T47D (cell line): ENCODE measurements at places on chromosomes 5 and 9.
A peak's percentile ranks its signal among the peaks of the same experiment; 100 is the strongest.

DNA sequence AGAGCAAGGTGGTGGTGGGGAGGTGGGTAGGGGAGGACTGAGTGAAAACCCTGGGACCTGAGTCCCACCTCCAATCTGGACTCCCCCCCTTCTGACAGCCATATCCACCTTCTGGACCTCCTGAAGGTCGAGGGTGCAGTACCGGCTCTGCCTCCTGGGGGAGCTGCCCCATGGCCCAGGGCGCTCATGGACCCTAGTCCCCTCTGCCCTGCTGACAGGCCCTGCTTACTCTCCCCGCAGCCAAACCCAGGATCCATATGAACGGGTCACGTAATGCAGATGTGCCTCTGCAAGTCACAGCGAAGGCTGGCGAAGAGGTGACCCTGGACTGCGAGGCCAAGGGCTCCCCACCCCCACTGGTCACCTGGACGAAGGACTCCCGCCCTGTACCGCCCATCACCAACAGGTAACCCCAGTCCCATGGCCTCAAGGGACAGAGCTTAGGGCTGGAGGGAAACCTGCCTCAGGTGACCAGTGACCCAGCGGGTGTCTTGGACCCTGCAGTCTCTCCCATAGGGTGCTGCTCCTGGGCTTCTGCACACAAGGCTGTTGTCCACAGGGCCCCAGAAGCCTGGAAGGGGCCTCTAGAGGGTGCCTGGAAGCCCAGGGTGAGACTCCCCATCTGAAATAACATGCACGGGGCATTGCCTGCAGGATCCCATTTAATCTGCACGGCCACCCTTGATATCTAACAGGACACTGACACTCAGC lies 61.7 kb downstream of the HMCN2 start:
- DNase-seq, result no peak

DNA sequence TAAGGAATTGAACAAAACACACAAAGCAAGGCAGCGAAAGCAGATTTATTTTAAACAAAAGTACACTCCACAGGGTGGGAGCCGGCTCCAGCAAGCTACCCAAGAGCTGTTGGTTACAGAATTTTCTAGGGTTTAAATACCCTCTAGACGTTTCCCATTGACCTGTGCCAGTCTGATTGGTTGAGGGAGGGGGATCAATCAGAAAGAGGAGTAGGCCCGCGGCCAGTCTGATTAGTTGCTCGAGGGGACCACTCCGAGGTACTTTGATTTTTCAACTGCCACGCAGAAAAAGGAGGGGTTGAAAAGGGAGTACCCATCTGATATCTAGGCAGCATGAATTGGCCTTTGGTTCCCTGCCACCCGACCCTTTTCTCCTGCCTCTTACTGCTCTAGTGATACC lies 998 bp downstream of the SRP19 start:
- no peak for DNase-seq

- DNase-seq, result peak; percentile 72
These were observed 3.9 kb upstream of the ADCY2 start for GRCh38 chr5:7391814-7392692.

DNA sequence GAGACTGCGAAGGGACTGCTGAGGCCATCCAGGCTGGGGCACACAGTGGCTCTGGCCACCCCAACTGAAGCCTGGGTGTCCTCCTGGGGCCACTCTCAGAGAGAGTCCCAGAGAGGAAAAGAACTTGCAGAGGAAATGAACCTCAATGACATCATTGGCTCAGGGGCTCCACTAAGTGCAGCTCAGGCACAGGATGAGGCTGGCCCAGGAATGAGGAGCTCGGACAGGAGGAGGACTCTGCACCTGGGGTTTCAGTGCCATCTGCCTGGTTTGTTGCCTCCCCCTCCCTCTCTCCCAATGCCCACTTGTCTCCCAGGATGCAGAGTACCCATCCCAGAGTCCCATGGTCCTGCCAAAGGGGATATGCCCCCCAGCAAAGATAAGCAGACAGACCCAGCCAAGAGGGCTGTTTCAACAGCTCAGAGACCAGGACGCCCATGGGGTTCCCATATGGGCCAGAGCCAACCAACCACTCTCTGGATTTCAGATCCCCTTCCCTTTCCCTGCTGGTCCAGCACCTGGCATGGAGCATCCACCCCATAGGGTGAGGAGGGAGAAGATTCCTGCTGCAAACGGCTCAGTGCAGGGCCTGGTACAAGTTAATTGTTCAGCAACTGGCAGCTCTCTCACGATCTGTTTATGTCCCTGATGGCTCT lies 26.9 kb upstream of the OLFM1 start:
- DNase-seq, result no peak

- no peak for DNase-seq
These were observed 62.9 kb downstream of the IRX2 start for GRCh38 chr5:2688586-2688985.

DNA sequence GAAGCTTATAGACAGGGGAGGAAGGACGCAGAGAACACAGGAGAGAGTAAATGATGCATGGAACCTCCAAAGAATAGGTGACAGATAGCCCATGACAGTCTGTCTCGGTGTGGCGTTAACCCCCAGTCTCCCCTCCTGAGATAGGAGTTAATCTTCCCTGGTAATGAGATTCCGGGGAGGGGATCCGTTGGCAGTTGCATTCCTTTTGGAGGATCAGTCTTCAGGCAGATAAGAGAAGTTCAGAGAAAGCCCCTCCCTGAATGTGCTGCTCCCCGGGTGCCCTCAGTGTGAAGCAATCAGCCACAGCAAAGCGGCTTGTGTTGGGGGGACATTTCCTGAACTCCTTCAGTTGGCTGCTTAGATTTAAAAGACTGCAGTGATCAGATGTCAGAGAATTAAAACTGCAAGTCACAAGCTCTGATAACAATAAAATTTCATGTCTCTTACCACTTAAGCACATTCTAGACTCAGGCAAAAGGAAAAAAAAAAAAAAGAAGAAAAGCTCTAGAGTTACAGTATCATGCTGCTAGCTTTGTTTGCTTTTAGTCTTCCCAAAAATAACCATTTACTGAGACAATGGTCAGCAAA lies 121.1 kb downstream of the EGFLAM start:
- DNase-seq, result no peak

GRCh38 chr5:18119156-18119785 lies 485.0 kb downstream of the TAF11L14 start:
- DNase-seq, result no peak

DNA sequence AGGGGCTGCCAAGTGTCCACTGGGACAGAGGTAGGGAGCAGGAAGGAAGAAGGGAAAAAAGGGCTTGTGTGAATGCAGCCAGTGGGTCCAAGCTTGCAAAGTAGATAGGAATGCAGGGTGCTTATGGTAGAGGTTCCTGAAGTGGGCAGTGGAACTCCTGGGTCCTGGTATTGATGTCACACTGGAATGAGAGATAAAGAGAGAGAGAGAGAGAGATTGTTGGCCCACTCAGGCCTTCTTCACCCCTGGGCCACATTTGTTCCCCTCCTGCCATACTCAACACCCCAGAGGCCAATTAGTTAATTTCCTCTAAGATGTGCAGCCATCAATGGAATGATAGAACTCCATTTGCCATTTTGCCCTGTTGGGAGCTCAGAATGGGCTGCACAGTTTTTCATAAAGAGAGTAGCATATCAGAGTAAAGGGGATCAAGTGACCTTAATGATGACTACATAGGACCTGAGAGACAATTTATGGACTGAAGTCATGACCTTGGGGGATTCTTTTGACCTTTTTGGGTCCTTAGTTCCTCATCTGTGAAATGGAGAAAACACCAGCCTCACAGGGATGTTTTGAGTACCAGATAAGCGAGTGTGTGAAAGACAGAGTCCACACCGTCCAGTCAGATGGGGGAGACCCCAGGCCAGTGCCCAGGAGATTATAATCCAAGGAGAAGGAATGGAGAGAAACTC lies 52.9 kb downstream of the PPARGC1B start:
- no peak for DNase-seq

GRCh38 chr5:44795496-44795895 lies 13.3 kb upstream of the MRPS30 start:
- no peak for DNase-seq

GRCh38 chr9:92736563-92737215 lies 27.9 kb downstream of the BICD2 start:
- DNase-seq, result no peak

DNA sequence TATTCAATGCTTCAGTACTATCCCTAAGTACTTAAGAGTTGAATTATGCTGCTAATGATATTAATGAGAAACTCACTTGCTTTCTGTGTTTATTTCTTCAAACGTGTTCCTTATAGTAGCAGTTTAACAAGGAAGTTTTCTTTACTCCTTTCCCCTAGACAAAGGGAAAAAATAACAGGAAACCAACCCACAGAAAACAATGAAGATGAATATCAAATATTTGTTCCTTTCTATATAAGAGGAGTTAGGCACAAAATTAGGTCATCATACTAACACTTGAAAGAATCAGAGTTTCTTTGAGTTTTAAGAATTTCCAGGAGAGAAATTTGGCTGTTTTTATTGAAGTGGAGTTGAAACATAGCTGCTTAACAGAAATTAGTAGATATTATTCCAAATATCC lies 15.4 kb upstream of the OCLN start:
- DNase-seq, result no peak

GRCh38 chr5:114953565-114953964 lies 216.1 kb downstream of the TRIM36 start:
- no peak for DNase-seq

DNA sequence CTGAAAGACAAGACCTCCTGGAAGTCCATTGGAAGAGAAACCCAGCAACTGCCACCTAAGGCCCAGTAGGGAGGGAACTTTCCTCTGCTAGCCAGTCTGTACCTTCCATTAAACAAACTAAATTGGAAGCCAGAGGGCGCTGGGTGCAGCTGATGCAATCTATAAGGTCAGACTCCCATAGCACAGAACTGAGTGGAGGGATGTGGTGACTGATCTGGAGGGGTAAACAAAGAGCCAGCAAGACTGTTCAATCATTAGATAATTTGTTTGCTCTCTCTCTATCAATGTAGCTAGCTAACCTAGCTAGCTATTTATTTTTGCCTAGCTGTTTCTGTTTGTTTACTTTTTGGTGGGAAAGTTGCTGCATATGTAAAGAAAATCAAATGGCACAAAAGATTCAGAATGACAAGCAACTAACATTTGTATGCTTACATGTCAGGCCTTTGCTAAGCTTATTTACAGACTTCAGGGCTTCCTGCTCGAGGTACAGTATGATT lies 291.8 kb upstream of the DAB2 start:
- peak; percentile 48 for DNase-seq

DNA sequence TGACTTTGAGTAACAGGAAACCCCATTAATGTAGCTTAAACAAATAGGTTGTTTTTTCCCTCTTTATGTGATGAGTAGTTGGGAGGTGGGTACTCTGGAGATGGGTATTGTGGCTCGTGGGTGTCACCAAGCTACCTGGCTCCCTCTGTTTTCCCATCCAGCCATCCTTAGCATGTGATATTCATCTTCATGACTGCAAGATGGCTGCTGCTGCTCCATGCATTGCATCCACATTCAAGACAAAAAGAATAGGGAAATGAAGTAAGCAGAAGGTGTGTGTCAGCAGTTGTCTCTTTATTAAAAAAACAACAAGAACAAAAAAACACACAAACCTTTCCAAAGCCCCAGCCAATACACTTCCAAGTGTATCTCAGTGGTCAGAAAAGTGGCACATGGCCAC lies 6.5 kb upstream of the ARHGAP26 start:
- DNase-seq, result no peak

DNA sequence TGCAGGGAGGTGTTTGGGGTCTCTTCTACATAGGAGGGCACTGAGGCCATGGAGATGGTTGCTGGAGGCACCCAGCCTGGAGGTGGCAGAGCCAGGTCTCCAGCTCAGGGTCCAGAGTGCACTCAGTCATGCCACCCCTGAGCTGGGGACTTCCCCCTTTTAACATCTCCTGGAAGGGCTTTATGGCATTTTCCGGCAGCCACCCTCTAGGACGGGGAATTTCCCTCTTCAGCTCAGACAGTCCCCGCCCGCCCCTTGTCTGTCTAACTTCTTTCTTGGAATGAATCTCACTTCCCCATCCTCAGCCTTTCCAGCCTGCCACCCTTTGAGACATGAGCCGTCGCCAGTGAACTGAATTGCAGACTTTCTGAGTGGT lies 49.9 kb downstream of the COL15A1 start:
- DNase-seq, result no peak

DNA sequence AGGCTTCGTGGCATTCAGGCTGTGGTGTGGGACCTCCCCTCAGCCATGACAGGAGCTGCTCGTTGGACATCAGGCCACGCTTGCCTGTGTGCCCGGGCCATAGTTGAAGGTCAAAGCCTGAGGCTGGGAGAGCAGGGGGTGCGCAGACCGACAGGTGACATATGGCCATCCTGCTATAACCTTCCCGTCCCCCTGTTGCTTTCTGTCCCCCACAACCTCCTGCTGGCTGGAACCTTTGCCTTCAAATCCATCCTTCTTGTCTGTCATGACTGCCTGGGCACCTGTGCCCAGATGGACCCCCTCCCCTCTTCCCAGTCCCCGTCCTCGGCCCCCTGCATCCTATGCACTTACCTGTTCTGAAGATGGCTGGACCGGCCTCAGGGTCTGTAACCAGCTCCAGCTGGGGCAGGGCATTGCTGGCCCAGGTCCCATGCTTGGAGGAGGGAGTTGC lies 83.2 kb downstream of the WNK2 start:
- no peak for DNase-seq

GRCh38 chr9:99351647-99352046 lies 129.6 kb downstream of the SEC61B start:
- DNase-seq, result no peak

DNA sequence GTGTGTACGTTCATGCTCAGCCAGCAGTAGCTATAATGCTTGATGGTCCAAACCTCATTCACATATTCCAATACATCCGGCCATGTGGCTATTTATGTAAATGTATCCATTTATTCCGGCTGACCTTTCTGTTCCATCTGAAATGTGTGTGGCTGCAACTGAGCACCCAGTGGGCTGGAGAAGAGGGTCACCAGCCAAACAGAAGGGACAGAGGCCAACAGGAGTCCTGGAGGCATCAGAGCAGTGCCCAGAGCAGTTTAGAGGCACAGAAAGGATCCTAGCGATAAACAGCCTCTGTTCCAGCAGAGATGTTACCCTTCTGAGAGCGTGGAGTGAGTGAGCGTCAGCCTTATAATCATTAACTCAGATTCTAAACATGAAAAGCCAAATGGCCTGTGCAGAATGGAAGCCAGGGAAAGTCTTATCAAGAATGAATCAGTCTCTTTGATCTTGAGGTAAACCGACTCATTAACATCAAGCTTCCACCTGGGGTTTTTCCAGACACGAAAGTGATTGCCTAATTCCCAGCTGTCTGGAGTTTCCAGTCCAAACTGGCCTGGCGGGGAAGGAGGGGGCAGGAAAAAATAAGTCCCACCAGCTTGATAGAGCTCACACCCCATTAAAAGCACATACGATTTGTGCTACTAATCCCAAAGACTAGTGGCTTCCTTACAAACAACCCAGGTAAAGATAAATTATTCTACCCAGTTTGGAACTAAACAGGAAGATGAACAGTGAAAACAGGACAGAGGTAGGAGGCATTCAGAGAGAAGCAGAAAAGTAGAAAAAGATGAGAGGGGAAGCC lies 55.7 kb downstream of the SUSD1 start:
- no peak for DNase-seq
